ENCODE measurements at places on chromosomes 3 and 15.

- peak; percentile 61 for DNase-seq
These were observed 20.5 kb upstream of the MINDY4B start for GRCh38 chr3:150925751-150926201.

DNA sequence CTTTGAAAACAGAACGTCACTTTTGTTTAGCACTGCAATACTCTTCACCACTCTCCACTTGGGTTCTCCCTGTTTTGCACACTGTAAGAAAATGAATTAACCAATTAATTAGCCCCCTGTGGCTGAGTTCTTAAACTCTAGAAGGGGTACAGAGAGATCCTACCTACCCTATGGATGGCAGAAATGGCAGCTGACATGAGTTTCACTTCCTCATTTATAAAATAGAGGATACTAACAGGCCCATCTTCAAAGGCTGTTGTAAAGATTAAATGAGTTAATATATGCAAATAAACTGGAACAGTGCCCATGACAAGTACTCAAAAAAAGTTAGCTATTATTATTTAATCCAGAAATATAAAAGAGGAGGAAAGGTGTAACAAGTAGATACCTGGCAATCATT lies 36.9 kb downstream of the SUCLG2 start:
- DNase-seq = no peak

- no peak for DNase-seq
These were observed 60.5 kb downstream of the SLMAP start for GRCh38 chr3:57816471-57817095.

DNA sequence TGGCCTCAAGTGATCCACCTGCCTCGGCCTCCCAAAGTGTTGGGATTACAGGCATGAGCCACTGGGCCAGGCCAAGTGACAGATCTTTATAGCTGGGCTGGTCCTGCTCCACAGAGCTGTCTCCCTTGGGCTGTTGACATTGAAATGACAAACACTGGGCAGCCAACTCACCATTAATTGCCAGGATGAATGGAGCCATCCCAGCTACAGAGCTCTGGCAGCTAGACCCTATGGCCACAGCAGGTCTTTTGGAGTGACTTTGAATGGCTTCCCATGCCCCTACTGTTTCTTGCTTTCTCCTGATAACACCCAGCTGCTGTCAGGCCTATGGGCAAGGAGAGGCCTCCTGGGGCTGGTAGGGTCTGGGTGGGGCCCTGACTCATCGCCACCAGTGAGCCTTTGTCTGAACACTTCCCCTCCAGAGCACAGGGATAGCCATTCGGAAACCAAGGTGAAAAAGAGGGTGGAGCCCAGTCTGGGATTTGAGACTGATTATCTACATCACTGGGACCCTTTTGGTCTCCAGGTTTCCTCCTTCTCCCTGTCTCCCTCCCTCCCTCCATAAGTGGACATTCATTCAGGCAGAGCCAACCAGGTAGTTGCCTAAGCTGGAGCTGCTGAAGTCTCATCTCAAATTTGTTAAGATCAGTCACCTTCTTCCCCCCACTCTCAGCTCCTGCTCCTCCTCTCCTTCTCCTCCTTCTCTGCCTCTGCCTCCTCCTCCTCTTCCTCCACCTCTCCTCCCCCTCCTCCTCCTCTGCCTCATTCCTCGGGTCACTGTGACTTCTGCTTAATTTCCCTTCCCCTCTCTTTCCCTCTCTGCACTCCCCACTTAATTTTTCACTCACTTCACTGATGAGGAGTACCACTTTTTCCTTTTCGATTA lies 34.0 kb downstream of the BHLHE40 start:
- peak; percentile 80 for DNase-seq

DNA sequence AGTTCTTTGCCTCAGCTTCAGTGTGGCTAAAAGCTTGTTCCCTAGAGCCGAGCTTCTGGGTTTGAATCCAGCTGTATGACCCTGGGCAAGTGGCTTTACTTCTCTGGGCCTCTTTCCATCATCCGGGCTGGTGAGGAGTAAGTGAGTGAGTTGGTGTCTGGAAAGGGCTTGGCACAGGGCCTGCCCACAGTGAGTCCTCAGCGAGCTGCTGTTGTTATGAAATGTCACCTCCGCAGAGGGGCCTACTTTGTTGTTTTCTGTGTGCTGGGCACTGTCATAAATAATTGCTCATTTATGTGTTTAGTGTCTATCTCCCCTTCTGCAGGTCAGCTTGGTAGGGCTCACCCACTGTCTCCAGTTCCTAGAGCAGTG lies 31.7 kb downstream of the SLC6A6 start:
- DNase-seq = no peak

DNA sequence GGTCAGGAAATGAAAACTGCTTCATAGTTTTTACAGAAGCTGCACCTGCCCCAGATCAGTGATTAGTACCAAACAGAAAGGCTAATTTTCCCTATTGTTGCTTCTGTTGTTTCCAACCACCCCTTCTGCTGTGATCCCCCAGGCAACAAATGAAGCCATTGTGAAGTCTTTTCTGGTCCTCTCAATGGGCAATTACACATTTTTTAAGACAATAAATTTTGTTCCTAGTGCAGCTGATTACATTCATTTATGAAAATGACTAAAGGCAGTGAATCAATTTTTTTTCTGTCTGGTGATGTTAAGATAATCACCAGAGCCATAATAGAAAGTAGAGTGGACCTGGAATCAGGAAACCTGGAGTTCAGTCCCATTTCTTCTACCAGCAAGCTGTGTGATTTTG lies 32.7 kb downstream of the GLDN start:
- no peak for DNase-seq

- DNase-seq = peak; percentile 81
These were observed 36.8 kb upstream of the KLHL25 start for GRCh38 chr15:85831415-85832113.

GRCh38 chr3:169232863-169233262 lies 430.6 kb downstream of the MECOM start:
- no peak for DNase-seq

DNA sequence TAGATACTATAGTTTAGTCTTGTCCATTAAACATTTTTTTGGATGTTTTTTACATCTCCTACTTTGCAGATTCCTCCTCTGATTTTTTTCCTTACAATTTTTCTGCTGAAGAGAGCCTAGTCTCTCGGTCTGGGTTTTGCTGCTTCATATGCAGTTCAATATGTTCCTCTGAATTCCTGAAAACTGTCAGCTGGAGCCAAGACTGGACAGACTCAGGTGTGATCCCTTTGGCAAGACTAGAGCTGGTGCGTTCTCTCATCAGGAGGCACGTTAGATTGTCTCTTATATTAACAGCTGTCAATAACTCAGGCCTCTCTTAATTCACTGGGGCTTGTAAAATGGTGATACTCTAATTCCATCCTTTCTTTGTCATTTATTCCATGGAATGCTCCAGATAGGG lies 13.4 kb upstream of the GHRL start:
- no peak for DNase-seq

GRCh38 chr3:89560568-89560967 lies 453.1 kb downstream of the EPHA3 start:
- DNase-seq = no peak

DNA sequence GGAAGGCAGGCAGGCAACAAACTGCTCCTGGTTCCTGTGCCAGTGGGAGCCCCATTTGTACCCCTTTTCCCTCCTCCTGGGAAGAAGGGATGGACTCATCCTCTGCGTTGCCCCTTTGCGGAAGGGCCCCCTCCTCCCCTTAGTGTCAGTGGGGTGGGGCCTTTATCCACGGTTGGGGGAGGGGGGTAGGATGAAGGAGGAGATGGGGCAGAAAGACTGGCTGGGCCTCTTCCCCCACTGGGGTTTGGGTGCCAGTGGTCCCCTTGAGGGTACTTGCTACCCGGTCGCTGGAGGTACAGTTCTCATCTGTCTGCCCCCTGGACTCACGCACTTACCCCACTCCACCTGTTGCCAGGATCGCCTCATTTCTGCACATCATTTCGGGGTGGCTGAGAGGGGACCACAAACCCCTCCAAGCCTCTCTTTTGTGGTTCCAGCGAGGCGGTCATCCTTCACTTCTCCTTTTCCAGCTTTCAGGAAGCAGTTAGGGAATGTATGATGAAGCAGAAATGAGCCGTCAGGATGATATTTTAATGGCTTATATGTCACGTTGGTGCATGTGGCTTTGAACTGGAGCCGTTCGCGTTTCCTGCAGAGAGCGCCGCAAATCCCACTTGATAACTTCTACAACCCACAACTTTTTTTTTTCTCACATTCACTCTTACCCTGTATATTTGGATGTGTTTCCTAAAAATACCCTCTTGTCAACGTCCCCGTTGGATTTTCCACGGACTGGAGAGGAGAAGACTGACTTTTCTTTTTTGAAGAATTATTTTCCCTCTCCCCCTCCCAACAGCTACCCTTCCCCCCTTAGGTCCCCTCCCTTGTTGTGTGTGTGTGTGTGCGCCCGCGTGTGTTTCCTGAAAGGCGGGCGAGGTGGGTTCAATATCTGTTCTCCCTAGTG lies at the start of gene ZIC4:
ZIC4 (minus strand) TSS at position 516 of the 904 bp plus-strand sequence. CDS start 3,746 bp downstream, outside the sequence.
- no peak for DNase-seq

DNA sequence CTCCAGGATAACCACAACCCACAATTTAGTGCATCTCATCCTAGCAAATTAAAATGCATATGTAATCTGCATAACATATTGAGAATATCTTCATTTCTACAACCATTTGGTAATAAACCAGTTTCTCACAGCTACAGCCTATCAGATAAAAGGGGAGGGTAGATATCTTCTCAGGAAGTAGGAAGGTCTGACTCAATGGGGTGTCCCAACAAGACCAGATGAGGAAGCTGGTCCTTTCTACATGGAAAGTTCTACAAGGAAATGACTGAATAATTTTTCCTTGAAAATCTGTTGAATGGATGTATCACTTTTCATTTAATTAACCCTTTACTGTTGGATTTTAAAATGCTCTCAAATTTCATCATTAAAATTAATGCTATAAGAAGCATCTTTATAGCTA lies 17.4 kb upstream of the TMPRSS7 start:
- no peak for DNase-seq

DNA sequence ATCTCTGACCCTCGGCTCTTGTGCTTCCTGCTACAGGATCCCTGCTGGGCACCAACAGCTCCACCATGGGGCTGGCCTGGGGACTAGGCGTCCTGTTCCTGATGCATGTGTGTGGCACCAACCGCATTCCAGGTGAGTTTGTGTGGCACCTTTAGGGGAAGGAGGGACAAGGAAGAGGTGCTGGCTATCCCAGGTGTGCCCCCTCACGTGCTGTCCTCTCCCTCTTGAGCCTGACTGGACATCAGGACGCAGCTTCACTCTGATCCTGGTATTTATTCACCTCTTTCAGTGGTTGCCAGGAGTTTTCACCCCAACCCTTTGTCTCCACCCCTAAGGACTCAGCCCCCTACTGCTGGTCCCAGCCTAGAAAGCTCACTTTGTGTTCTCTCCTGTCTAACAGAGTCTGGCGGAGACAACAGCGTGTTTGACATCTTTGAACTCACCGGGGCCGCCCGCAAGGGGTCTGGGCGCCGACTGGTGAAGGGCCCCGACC lies 960 bp downstream of the THBS1 start:
- peak; percentile 45 for DNase-seq

GRCh38 chr3:154059833-154060232 lies 61.4 kb upstream of the ARHGEF26 start:
- peak; percentile 15 for DNase-seq

GRCh38 chr3:187746442-187747281 lies 1.4 kb upstream of the BCL6 start:
- peak; percentile 59 for DNase-seq

DNA sequence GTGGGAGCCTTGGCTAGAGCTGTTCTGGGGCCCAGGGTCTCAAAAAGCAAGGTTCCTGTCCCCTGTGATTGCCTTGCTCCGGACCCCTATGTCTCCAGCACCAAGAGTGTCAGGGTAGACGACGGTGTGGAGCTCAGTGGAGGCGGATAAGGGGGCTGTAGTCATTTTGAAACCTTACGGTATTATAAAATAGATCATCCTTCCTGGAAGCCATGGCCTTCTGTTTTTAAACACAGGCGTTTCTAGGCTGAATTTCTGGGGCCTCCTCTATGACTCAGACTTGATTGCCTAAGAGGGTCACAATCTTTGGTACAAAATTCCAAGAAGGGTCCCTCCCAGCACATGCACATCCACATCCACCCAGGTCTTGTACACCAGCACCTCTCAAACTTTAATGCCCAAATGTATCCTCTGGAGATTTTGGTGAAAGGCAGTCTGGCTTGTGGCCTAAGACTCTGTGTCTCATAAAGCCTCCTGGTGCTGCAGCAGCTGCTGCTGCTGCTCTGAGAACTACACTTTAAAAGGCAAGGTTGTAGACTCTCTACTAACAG lies 70.5 kb upstream of the XCR1 start:
- DNase-seq = no peak

DNA sequence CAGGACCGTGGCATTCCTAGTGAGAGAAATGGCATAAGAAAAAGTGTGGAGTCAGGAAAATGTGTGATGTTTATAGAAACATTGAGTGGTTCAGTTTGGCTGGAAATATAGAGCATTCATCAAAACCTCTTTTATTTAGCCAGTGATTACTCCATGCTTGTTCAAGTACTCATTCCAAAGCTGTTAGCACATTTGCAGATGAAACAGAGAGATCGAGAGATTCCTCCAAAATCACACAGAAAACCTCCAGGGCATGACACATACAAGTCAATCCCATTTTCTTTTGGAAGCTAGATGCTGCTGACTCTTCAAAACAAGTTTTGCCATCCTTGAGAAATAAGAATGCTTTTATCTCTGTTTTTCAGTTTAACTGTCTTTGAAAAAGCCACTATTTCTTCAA lies 11.5 kb upstream of the MB21D2 start:
- DNase-seq = no peak

DNA sequence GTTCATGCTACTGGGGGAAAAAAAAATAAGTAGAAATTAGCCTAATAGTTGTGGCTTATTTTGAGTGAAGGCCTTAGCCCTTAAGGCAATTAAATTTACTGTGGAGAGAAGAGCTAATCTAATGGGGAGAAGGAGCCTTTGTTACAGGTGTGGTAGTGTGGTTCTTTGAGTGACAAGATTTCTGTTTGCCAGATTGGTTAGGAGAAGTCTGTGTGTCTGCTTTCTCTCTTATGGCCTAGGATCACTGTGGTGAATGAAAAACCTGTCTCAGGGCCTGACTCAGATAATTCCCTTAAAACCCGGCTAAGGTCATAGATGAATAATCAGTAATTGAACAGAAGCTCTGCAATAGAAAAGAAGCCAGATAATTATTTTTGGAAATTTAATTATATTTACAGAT lies 27.0 kb downstream of the OPA1 start:
- no peak for DNase-seq

DNA sequence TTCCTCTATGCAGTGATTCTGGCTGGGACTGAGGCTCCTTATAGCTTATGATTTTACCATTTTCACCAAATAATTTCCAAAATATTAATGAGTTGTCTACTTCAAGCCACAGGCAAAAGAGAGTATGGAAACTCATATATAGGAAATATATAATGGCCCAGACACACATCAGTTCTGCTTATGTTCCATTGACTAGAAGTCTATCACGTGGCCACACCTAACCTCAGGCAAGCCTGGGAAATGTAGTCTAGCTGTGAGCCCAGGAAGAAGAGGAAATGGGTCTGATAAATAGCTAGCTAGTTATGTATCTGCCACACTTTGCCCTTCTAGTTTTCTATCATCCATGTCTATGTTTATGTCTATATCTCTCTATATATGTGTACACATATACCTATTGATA lies 195.1 kb downstream of the OTOL1 start:
- DNase-seq = no peak

- no peak for DNase-seq
These were observed 46.4 kb downstream of the KLF15 start for GRCh38 chr3:126310816-126311215.

- no peak for DNase-seq
These were observed 1017.3 kb upstream of the EPHA6 start for GRCh38 chr3:95797081-95797480.

GRCh38 chr15:28098766-28099554 lies at the start of gene OCA2:
Gene OCA2 (minus strand): TSS chr15:28099315. CDS start chr15:28081874, 17,441 bp downstream.
- DNase-seq = peak; percentile 80
